ENCODE measurements at places on chromosomes 5 and 9.

DNA sequence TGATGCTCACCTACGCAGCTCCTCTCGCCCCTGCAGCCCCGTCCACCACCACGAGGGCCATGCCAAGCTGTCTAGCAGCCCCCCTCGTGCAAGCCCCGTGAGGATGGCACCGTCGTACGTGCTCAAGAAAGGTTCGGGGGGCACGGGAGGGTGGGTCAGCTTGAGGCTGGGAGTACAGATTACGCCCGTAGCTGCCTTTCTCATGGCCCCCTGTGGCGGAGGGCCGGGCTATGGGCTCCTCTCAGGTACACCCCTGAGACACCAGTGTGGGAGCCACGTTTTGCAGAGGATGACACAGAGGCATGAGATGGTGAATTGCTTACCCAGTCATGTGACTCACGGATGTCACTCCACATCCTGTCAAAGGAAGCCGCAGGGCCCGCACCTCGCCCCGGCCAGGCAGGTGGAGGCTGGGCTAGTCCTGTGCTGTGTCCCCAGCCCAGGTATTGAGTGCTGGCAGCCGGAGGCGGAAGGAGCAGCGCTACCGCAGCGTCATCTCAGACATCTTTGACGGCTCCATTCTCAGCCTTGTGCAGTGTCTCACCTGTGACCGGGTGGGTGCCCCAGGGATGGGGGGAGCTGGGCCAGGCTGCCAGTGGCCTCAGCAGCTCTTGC, 33.7 kb downstream of the USP20 start:
- no peak for DNase-seq

DNA sequence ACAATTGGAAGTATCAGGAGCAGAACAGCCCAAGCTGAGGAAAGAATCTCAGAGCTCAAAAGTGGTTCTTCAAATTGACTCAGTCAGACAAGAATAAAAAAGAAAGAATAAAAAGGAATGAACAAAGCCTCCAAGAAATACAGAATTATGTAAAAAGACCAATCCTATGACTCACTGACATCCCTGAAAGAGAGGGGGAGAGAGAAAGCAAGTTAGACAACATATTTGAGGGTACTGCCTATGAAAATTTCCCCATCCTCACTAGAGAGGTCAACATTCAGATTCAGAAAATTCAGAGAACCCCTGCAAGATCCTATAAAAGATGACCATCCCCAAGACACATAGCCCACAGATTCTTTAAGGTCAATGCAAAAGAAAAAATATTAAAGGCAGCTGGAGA, 173.2 kb downstream of the ALDH1A1 start:
- DNase-seq, result no peak

DNA sequence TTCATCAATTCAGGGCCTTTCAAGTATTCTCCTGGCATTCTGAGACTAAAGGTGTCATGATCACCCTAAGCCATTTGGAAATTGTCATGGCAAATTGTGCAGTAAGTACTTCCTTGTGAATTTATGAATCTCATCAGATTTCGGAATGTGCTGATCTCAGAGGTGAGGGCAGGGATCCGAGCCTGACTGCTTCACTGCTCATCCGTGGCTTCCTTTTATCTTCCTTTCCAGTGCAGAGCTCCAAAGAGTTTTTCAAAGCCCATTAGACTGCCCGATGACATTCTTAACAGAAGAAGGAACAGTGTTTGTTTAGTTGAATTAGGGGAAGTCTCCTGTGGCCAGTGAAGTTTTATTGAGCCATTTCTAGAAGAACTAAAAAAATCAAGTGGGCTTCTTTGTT, 182.8 kb upstream of the GDNF start:
- DNase-seq, result no peak

- DNase-seq, result no peak
Observed at GRCh38 chr9:89748021-89748670, 143.3 kb downstream of the GADD45G start.

GRCh38 chr5:149878371-149878770, 66.2 kb downstream of the PDE6A start:
- DNase-seq, result no peak

GRCh38 chr9:109342878-109343277, 22.0 kb upstream of the EPB41L4B start:
- DNase-seq, result no peak

GRCh38 chr5:146622391-146622790, 106.4 kb upstream of the GPR151 start:
- DNase-seq, result no peak

- DNase-seq, result no peak
Observed at GRCh38 chr9:115596021-115596745, 478.2 kb upstream of the TNC start.

DNA sequence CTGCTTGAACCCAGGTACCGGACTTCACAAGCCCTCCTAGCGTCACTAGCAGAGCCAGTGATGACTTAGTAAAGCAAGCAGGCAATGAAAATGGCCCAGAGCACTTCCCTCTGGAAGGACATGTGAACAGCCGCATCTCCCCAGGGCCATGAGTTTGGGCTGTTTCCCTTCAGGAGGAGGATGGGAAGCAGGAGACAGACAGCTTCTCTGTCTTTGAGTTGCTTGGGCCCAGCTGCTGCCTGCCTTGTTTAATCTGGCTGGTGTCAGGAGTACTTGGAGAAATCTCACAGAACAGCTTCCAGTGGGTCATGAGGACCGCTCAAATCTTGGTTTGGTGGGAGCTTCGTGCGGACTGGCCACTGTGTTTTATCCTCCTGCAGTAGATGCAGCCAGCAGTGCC, 25.4 kb upstream of the WWC1 start:
- no peak for DNase-seq

- no peak for DNase-seq
Observed at GRCh38 chr9:133100506-133101355, 20.3 kb downstream of the RALGDS start.

- DNase-seq, result no peak
Observed at GRCh38 chr9:38638881-38639576, 18.6 kb upstream of the ANKRD18A start.

GRCh38 chr9:111561165-111561719, 36.3 kb downstream of the ZNF483 start:
- no peak for DNase-seq

GRCh38 chr9:126791406-126792230, 13.2 kb upstream of the ZBTB43 start:
- DNase-seq, result no peak

GRCh38 chr9:120787933-120788332, 5.3 kb downstream of the FBXW2 start:
- no peak for DNase-seq

DNA sequence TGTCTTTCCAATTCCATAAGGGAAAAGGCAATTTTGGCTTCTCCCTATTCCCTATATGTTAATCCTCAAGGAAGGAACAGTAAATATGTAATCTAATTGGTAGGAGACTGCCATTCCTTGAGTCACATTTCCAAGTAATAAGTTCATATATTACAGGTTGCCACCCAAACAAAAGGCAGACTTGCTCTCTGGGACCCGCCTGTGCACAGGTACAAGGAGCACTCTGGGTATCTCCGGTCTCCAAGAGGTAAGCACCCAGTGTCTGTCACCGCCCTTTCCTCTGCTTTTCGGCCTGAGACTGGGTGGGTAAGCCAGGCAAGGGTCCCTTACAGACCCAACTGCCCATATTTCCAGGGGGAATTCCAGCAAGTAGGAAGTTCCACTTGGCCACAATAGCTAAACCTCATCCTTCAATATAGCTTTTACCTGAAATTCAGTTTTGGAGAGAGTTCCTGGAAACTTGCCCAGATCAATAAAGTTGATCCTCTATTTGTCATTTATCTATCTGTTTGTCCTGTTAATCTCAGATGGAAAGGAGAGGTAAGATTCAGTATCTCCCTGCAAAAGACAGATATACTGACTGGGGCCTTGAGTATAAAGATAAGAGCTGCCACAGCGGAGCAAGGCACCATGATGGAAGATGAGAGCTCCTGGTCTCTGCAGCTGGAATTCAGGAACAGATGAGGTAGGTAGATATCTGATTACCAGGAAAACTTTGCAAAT, 81.8 kb downstream of the SUSD1 start:
- DNase-seq, result no peak

GRCh38 chr9:74555565-74555964, 58.4 kb downstream of the RORB start:
- DNase-seq, result no peak

DNA sequence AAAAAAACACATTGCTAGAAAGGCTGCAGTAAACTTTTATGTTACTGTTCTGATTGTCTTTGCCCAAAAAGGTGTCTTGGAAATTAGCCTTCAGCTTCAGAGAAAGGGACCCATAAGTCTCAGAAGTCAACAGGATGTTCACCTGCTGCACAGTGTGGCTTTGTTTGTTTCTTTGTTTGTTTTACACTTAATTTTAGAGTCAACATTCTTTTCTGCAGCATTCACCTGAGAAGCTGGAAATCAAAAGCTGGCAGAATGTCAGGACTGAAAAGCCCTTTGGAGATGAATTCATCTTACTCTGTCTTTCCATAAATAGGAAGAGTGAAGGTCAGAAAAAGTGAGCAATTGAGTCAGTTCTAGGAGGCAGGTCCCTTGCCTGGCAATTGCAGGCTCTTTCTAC, 170.0 kb downstream of the PAPPA start:
- no peak for DNase-seq

GRCh38 chr5:15927710-15928380, 251.7 kb downstream of the MARCHF11 start:
- DNase-seq, result no peak

DNA sequence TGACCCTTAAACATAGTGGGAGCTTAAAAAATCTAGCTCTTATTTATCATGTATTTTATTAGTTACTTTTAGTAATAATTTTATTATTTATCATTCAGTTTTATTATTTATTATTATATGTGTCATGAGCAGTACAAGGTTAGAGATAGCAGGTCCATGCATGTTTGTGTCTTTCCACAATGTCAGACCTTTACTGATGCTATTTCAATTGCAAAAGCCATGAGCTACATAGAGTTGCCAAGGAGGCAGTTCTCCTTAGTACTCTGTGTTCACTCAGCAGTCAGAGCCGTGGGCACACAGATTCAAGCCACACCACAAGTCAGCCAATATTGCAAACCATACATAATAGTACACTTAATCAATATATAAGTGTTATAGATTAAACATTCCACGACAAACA, 157.9 kb upstream of the NTRK2 start:
- no peak for DNase-seq

Measured in AML-193 (cell line).